T follicular helper cell (primary cell): ENCODE measurements at places on chromosomes 6 and 20.

DNA sequence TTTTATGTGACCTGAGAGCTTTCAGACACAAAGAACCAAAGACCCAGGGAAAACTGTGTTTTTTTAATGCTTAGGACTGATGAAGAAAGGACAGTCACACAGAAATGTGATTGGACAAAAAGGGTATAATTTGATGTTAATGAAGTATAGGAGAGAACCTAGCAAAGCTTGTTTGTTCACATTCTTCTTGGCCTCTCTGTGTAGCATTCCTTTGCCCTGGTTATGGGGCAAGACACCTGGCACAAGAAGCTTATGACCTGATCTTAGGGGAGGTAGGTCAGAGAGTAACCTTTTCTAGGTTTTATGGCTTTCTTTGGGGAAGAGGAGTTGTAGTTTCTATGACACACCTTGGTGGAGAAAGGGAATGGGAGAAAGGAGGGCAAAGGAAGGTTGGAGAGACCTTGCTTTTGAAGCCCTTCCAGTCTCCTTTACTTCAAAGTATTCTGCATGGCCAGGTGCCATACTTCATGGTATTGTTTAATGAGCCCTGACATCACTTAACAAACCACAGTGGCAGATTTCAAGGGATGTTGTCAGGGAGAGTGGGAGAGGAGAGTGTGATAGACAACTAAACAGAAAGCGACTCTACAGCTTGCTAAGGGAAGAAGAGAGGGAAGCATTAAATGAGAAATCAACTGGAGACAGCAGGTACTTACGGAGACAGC lies 701.8 kb upstream of the FLRT3 start:
- no peak for DNase-seq

- DNase-seq, result no peak
These were observed 930.1 kb upstream of the MAN1A1 start for GRCh38 chr6:120279466-120280167.

GRCh38 chr20:56111961-56112730 lies 106.8 kb upstream of the CBLN4 start:
- DNase-seq, result no peak

GRCh38 chr6:157069585-157069984 lies 253.7 kb downstream of the TMEM242 start:
- no peak for DNase-seq

DNA sequence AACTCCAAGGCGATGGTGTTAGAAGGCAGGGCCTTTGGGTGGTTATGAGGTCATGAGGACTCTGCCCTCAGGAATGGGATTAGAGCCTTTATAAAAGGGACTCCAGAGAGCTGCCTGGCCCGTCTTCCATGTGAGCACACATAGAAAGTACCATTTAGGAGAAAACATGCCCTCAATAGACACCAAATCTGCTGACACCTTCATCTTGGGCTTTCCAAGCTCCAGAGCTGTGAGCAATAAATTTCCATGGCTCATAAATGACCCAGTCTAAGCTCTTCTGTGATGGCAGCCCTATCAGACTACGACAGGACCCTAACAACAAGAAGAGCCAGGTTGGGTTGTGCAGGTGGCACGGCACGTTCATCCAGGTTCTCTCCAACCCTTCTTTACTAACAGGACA lies 189.5 kb downstream of the CDH4 start:
- no peak for DNase-seq

DNA sequence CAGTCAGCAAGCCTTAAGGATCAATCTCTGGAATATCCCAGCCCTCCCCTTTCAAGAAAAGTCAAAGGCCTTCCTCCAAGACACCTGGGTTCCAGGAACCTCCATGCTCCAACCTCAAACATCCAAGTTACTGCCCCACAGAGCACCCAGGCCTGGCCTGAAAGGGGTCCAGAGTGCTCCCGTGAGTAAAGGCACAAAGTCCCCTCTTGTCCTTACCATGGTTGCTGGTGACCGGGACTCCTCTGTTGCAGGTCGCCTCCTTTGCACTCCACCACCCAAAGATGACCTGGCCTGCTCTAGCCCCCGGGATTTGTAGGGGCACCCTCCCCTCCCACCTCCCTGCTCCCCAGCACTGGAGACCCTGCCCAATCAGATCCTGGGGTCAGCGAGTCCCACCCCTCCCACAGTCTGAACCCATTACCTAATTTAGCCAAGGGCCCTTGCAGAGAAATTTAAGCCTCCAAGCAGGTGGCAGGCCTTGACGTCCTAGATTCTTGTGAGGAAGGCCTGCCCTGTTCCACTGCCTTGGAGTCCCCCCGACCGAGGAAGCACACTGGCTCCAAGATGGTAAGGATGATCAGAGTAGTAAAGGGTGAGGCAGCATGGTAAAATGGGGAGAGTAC lies at the start of gene TNNC2:
TSS of gene TNNC2 (minus strand) at position 283 of the 623 bp plus-strand sequence. CDS start at position 219, 64 bp downstream.
- DNase-seq, result no peak

DNA sequence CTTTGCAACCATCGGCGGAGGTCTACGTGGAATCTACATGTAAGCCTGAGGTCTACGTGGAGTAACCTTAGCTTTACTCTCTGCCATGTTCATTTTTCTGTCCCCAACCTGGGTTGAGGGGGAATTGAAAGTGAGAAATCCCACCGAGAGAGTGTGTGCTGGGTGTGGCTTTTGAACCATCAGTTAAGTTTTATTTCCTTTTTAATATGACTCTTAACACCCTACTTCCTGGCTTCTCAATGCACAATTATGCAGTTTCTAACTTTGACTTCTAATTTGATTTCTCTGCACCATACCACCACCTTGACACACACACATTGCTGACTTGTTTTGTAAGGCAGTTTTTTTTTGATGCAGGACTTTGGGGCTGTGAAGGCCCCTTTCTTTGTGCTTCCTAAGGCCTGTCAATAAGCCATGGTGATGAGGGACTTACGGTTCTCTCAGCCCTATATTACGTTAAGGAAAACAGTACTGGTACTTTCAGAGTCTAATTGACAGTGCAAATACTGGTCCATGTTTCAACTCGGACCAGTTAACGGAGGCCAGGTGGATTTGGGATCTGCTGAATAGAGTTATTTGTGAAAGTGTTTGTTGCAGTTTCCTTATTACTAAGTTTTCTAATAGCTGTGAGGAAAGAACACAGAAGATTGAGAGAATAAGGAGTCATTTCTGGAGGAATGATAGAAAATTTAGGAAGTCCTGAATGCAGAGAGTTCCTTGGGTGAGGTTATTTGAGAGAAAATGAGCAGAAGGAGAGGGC lies 206.5 kb downstream of the JARID2 start:
- no peak for DNase-seq

DNA sequence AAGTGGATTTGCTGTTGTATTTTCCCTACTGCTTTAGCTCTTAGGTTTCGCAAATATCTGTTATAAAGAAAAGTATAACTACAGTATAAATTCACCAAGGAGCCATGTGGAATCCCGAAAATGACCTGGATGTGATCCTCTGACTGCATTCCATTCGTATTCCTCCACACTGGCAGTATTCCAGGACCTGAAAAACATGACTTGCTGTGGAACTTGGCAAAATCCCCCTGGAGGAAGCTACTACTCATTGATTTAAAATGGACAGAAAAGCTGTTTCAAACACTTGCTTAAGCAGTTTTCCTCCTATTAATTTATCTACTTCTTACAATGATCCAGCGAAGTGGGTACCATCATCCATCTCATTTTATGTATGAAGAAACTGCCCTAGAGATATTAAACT lies 13.3 kb upstream of the ENPP5 start:
- DNase-seq, result no peak

DNA sequence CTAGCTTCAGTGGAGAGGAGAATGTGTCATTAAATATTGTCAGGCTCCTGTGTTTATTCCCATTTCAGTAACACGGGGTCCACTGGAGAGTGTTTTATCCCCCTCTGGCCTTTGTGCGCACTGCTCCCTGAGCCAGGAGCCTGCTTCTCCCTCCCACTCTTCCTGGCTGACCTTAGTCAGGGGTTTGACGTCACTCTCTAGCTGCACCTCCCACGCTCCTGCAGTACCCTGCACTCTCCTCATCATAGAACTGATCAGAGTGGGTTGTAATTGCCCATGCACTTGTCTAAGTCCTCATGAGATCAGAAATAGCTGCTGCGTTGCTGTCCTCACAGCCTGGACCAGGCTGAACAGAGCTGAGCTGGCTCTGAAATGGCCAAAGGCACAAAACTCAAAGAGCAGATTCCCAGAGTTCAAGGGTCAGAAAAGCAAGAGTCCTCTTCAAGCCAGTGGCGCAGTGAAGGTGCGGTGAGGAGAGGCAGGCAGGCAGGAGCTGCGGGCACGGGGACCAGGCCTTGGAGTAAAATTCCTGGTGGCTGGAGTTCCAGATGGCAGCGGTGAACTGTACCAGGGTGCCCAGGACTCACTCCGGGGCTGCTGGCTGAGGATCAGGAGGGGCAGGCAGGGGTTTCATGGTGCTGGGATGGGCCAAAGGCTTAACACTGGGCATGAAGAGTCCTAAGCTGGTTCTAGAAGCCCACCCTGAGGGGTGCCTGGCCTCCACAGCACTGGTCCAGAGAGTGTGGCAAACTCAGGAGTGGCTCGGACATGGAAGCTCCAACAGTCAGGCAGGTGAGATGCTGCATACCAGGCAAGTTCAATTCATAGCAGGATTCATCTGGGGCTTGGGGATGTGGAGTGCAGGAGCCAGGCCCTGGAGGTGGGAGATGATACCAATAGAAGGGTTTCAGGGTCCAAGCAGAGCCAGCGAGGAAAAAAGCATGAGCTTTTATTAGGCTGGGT lies 170.9 kb downstream of the SCP2D1 start:
- no peak for DNase-seq

DNA sequence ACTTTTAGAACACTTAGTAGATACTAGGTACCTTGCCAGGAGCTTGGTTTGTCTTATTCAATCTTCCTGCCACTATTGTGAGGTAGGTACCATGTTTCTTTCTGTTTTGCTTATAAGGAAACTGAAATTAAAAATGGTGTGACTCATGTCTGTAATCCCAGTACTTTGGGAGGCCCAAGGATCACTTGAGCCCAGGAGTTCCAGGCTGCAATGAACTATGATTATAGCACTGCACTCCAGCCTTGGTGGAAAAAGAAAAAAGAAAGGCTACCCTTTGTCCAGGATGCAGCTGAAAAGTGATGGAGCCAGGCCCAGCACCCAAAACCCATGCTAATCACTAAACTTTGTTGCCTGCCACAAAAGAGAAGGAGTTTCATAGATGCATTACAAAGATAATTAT lies 34.1 kb upstream of the LAMA4 start:
- DNase-seq, result no peak

DNA sequence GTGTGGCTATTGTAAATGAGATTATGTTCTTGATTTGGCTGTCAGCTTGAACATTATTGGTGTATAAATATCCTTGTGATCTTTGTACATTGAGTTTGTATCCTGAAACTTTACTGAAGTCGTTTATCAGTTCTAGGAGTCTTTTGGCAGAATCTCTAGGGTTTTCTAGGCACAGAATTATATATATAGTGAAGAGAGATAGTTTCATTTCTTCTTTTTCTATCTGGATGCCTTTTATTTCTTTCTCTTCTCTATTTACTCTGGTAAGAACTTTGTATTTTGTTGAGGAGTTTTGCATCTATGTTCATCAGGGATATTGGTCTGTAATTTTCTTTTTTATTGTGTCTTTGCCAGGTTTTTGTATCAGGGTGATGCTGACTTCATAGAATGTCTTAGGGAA lies 589.2 kb upstream of the MAN1A1 start:
- DNase-seq, result no peak

GRCh38 chr6:122692807-122693580 lies 82.8 kb downstream of the PKIB start:
- DNase-seq, result no peak

DNA sequence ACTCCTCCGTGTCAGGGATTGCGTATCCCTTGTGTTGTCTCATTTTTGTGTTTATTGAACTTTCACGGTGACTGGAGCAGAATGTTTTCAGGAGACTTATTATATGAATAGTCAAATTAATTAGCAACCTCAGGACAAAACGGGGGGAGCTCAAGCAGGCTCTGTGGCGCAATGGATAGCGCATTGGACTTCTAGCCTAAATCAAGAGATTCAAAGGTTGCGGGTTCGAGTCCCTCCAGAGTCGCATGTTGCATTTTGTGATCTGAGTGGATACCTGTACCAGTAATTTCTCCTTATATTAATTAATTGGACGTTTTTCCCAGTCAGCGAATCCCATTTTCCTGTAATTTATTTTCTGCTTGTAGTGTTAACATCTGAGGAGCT lies 89.1 kb upstream of the ZNF184 start:
- no peak for DNase-seq
